ENCODE measurements at places on chromosomes 1 and 21. TPM values are rescaled to one million over a fixed set of nuclear protein-coding genes. Genes with fewer than 3 reads are reported as not detected.

Gene TMPRSS3
- total RNA-seq: not detected

Gene FCRL1
- not detected for total RNA-seq

Gene CRNN
- total RNA-seq: not detected

Gene ATP1B1
- 128 TPM for total RNA-seq

Gene VANGL2
- 1.1 TPM for total RNA-seq

Gene CD34
- 307 TPM for total RNA-seq

Gene C1QTNF12
- 0.76 TPM for total RNA-seq

Gene UMODL1
- total RNA-seq: not detected

Gene RIPPLY3
- total RNA-seq: not detected

Gene TRABD2B
- 0.06 TPM for total RNA-seq

Gene FMO1
- total RNA-seq: not detected

Gene S100A7
- not detected for total RNA-seq

Gene ICOSLG
- 26.4 TPM for total RNA-seq

Gene WDR64
- total RNA-seq: not detected

Gene KCNJ6
- total RNA-seq: 0.29 TPM

Gene TMEM59
- 185 TPM for total RNA-seq

Gene METTL18
- total RNA-seq: 3.1 TPM

Gene HOOK1
- 1.6 TPM for total RNA-seq

Gene IL20
- not detected for total RNA-seq

Gene KCNA3
- not detected for total RNA-seq

Gene TRIM62
- 10.3 TPM for total RNA-seq

Gene VHLL
- not detected for total RNA-seq

Gene BATF3
- total RNA-seq: 1.2 TPM

Gene FCAMR
- total RNA-seq: not detected

Data from glomerular endothelial cell (primary cell).